NCI-H69 (cell line): ENCODE measurements at places on chromosomes 12 and 14.

DNA sequence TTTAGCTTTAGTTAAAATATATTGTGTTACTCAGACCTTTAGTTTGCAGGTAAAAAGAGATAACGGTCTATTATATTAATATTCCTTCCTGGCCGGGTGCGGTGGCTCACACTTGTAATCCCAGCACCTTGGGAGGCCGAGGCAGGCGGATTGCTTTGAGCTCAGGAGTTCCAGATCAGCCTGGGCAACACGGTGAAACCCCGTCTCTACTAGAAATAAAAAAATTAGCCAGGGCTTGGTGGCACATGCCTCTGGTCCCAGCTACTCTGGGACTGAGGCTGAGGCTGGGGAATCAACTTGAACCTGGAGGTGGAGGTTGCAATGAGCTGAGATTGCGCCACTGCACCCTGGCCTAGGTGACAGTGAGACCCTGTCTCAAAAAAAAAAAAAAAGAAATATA lies 13.2 kb upstream of the EID3 start:
- DNase-seq = no peak

- DNase-seq = peak; percentile 12
These were observed 176.5 kb downstream of the PIWIL1 start for GRCh38 chr12:130514149-130514551.

GRCh38 chr12:62320054-62320453 lies 59.9 kb downstream of the USP15 start:
- DNase-seq = no peak

GRCh38 chr14:68771631-68772030 lies 21.2 kb downstream of the ZFP36L1 start:
- DNase-seq = no peak

- peak; percentile 12 for DNase-seq
These were observed 123.4 kb downstream of the PTPRQ start for GRCh38 chr12:80567401-80567800.

DNA sequence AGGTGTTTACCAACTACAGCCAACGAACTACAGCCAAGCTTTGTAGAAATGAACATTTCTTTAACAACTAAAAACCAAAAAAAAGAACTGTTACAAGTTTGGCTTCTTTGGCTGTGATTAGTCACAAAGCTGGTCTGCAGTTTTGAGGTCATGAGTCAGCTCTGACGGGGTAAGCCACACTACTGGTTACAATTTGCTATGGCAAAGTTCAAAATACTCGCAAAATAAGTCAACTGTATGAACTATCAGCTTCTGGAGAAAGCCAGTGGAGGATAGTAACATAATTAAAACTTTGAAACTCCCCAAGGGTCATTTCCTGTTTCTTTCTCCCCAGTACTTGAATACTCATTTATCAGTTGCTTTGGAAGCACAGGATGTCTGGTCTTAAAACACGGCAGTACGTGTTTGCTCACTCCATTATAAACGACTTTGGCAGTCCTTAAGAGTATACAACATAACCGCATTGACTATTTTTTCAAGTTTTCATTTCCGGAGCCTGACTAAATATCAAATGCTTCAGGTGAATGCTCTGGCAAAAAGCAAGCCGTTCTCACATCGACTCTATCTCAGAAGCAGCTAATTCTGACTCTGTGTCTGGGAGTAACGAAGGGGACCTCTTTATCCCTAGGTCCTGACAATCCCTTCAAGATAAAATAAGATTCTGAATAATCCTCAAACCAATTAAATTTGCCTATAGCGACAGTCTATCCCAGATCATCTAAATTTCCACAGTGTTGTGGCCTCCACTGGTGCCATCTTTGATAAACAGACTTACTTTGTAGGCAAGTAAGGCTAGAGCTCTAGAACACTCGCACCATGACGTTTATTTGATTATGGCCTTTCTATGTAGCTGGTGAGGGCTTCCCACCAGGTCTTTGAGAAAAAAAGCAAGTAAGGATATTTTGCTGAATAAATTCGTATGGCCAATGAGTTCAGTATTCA lies 10.6 kb downstream of the PHLDA1 start:
- no peak for DNase-seq

GRCh38 chr12:6778574-6779550 lies 6.5 kb downstream of the LAG3 start:
- peak; percentile 97 for DNase-seq

- DNase-seq = no peak
These were observed 12.5 kb upstream of the MARK3 start for GRCh38 chr14:103372552-103373304.

GRCh38 chr14:41490323-41490722 lies 116.4 kb upstream of the LRFN5 start:
- no peak for DNase-seq

GRCh38 chr12:128015276-128015675 lies 251.7 kb upstream of the TMEM132C start:
- DNase-seq = no peak

DNA sequence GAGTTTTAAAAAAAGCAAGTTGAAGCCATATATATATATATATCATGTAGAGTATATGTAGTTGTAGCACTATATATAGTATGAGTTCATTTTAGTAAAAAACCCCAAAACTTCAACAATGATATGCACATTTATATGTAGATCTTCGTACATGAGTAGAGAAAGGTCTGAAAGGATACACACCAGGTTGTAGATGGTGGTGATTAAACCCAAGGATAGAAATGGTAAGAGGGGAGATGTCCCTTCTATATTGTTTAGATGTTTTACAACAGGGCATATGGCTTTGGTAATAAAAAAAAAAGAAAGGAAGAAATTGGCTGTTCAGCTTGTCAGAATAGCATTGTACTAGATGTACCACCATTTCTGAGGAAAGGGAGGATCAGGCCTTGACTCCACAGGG lies 31.9 kb upstream of the MED13L start:
- DNase-seq = no peak

DNA sequence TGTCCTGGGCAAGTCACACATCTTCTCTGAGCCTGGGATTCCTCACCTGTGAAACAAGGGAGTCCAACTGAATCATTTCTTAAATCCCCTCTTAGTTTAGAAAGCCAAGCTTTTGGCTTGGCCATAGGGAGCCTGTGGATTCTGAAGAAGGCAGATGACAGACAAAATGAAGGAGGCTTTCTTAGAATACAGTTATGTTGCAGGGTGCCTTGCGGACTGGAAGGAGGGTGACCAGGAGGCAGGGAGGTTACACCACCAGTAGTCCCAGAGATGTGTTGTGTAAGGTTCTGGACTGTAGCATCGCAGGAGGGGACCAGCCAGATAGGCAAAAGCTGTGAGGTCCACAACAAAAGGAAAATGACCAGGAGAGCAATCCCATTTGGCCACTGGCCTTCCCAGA lies 8.2 kb upstream of the ACVR1B start:
- DNase-seq = no peak

GRCh38 chr14:20421267-20421666 lies 8.0 kb upstream of the TEP1 start:
- DNase-seq = no peak

- DNase-seq = no peak
These were observed 24.2 kb downstream of the YY1 start for GRCh38 chr14:100263141-100263540.
